ENCODE measurements at places on chromosomes 3 and 15.

- DNase-seq: no peak
These were observed 573.4 kb downstream of the NAALADL2 start for GRCh38 chr3:175432376-175433025.

GRCh38 chr3:32428092-32429068 is 36.7 kb downstream of the CMTM7 start:
- DNase-seq: no peak

- DNase-seq: no peak
These were observed 1.2 kb upstream of the SLC22A13 start for GRCh38 chr3:38264353-38264771.

- no peak for DNase-seq
These were observed 308.1 kb upstream of the COL8A1 start for GRCh38 chr3:99330281-99330680.

DNA sequence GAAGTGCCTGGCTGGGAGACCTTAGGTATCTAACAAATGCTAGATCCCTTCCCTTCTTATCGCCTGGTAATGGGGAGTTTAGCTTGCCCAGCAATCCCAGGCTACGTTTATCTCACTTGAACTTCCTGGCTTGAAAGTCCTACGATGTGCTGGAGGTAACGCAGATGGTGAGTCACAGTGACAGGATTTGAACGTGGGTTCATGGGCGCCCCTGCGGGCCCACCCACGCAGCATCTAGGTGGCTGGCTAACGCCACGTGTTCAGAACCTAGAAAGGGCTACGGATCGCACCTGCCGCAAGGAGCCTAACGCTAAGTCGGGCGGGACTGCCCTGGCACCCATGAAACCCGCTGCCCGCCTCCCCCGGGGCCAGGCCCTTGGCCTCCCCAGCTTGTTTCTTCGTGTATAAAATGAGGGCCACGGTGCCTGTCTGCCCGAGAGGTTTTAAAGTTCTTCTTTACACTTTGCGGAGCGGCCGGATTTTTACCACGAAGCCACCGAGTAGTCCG is 600 bp upstream of the USP3 start:
- peak; percentile 71 for DNase-seq

DNA sequence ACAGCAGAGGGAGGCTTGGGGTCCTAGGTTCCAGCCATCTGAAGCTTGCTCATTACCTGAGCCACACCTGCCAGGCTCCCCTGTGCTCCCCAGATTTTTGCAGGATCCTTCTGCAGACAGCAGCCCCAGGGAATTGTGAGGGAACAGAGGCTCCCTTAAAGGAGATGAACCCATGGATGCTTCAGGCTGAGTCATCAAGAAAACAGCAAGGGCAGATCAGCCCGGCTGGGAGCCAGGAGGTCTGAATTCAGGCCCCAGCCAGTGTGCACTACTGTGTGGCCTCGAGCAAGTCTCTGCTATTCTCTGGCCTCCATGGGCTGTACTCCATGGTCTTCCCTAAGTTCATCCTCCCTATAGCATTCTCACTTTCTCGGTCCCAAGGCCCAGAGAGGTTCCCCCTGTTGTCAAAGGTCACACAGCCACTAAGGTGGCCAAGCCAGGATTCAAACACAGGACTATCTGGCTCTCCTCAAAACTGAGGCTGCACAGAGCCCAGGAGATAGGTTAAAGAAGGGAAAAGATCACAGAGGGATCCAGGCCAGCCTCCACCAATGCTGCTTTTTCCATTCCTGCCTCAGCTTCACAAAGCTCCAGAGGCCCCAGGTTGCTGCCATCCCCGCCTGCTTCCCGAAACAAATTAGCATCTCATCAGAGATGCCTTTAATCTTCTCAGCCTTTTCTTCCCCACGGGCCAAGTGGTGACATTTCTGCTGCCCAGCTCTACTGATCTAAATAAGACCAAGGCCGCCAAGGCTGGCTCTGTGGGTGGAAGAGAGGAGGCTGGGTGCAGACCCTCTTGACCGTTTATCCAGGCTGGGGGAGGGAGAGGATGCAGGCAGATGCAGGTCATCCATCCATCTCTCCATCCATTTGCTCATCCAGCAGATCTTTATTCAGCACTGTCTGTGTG is 21.2 kb upstream of the GRIP2 start:
- DNase-seq: no peak

- no peak for DNase-seq
These were observed 62.5 kb upstream of the ANKRD28 start for GRCh38 chr3:15860014-15860934.

- no peak for DNase-seq
These were observed 62.8 kb upstream of the GATA2 start for GRCh38 chr3:128555841-128556240.

GRCh38 chr15:74384881-74385643 is 17.6 kb upstream of the CYP11A1 start:
- DNase-seq: no peak

DNA sequence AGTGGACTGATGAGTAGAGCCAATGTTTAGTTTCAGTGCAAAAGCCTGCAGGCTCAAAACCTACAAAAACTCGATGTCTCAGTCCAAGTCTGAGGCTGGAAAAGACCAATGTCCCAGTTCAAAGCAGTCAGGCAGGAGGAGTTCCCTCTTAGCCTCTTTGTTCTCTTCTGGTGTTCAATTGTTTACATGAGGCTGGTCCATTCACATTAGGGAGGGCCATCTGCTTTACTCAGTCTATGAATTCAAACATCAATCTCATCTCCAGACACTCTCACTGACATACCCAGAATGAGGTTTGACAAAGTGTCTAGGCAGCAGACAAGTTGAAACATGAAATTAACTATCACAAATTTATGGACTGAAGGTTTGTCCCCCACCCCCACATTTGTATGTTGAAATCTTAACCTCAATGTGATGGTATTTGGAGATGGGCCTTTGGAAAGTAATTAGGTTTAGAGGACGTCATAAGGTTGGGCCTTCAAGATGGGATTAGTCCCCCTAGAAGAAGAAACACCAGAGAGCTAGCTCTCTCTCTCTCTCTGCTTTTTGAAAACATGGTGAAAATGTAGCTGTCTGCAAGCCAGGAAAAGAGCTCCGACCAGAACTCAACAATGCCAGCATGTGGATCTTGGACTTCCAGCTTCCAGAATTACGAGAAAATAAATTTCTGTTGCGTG is 438.5 kb upstream of the RGMA start:
- no peak for DNase-seq

- DNase-seq: no peak
These were observed 23.0 kb downstream of the NEO1 start for GRCh38 chr15:73075160-73075859.

- DNase-seq: no peak
These were observed 34.4 kb upstream of the PRICKLE2 start for GRCh38 chr3:64259636-64260035.

- DNase-seq: no peak
These were observed 53.7 kb downstream of the THRB start for GRCh38 chr3:24440760-24441464.

- DNase-seq: no peak
These were observed 1.2 kb downstream of the ROBO1 start for GRCh38 chr3:79766496-79767193.

- DNase-seq: no peak
These were observed 129.1 kb downstream of the TPRA1 start for GRCh38 chr3:127461286-127461910.

DNA sequence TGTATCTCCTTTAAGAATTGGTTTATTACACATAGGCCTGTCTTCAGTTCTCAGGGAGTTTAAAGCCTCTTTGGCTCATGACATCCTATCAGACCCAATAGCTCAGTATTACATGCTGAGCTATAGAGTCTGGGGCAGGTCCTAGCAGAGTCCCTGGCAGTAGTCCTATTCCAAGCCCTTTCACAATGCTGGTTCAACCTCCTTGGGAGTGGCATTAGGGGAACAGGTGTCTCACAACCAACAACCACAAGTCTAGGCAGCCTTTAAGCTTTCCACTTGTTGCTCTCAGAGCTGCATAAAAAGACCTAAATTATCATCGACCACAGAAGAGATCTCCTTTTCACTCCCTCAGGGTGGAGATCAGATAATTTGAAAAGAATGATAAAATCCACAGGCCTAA is 22.8 kb upstream of the C2CD4B start:
- no peak for DNase-seq
